ENCODE measurements at places on chromosomes 1 and 21.

- peak; percentile 90 for DNase-seq
Observed at GRCh38 chr1:24201941-24202440, 14.9 kb upstream of the IFNLR1 start.

DNA sequence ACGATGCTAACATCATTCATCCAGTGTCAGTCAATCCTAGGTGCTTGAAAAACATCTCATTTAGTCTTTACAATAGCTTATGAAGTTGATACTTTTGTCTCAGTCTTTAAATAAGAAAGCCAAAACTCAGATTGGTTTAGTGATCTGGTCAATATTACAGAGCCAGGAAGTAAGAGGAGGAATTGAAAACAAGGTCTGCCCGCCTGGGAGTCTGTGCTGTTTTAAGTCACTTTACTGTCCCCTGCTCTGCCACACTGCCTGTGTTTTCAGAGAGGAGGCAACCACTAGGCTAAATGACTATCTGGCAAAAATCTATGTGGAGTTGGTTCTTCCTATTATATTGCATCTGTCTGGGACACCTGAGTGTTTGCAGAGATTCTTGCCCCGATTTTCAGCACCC lies 62.3 kb downstream of the ST6GALNAC3 start:
- no peak for DNase-seq

DNA sequence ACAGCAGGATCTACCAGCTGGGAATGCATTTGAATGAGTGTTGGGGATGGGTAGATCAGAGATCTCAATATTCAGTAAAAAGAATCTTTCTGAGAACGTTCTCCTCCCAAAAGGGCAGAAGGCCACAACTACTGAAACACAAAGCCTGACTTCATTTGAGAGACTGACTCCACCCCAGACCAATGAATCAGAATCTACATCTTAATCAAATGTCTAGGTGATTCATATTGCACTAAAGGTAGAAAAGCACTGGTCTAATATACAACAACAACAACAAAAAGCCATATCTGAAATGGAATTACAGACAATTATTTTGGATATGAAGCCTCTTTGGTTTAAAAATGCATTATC lies 123.9 kb downstream of the SMYD3 start:
- no peak for DNase-seq

- DNase-seq, result no peak
Observed at GRCh38 chr1:179824265-179824664, 53.3 kb downstream of the TOR1AIP2 start.

DNA sequence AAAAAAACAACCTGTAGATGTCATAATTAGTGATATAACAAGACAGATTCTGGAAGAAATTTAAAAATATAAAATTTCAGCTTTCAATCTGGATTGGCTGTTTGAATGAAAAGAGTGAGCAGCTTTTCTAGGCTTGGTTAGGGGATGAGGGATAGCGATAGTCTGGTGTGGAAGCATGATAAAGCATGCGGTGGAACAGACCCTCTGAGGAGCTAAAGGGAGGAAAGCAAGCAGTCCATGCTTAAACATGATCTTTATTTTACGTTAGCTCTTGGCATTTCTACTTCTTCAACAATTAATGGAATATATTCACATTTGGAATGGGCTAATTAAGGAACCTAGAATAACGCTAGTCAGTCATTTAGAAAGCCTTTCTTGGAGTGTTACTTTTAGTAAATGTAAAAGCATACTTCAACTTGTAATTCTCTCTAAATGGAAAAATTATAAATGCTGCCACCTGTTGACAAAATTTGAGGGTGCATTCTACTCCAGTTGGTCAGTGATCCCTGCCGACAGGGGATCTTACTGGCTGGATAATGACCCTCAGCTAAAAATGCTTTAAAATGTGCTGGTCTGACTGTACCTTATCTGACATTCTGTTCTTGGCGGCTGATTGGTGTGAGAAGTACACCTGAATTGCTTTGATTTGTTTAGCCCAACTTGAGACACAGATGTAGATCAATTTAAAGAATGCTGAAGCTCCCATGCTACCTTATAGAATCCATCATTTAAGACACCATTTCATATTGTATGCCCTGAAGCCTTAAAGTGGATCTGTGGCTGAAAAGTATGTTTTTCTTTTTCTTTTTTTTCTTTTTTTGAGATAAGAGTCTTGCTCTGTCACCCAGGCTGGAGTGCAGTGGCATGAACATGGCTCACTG lies 61.2 kb downstream of the AK4 start:
- no peak for DNase-seq
